ENCODE measurements at places on chromosomes 7 and 10.

- no peak for DNase-seq
Observed at GRCh38 chr7:108147031-108147563, 16.9 kb upstream of the LAMB4 start.

GRCh38 chr10:104327745-104328645, 10.3 kb downstream of the ITPRIP start:
- peak; percentile 93 for DNase-seq

DNA sequence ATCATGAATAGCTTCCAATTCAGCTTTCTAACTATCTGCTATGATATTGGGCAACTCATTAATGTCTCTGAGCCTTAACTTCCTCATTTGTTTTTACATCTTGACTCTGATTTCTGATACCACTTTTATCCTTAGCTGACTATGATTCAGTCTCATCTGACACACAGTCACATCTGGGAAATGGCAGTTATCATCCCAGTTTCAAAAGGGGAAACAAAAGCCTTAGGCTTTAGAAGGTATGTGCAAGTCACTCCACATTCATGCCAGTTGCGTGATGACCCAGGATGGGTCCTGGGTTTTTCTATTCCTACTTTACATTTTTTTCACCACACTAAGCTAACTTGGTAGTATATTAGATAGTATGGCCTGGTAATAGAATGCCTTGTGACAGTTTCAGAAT, 12.7 kb downstream of the SCIN start:
- peak; percentile 3 for DNase-seq

DNA sequence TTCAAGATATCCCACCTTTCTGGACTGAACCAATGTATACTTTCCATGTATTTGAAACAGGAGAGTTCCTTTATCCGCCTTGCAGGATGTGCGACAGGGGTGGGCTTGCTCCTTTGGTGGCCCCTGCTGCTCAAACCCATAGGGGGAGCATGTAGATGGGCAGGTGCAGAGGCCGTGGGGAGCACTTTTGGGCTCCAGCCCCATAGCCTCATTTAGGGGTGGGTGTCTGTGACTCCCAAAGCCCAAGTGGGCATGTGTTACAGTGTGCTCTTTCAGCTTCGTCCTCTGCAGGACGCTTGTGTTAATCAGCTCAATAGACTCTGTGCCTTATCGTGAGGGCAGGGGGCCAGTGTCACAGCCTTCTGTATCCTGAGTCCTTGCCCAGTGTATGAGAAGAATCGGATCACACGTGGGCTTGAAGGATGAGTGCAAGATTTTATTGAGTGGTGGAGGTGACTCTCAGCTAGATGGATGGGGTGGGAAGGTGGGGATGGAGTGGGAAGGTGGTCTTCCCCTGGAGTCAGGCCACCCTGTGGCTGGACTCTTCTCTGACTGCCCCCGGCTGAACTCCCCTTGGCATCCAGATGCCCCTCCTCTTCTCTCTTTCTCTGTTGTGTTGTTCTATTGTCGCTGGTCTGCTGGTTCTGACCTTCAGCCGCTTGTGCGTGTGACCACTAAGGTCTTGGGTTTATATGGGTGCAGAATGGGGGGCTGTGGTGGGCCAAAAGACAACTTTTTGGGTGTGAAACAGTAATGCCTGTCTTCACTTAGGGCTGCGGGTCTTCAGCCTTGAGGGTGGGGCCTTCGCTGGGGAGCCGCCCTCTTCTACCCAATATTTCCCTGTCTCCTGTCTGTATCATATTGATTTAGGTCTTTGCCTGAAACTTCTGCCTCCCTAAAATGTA, 262.2 kb downstream of the GLRX3 start:
- DNase-seq = no peak

DNA sequence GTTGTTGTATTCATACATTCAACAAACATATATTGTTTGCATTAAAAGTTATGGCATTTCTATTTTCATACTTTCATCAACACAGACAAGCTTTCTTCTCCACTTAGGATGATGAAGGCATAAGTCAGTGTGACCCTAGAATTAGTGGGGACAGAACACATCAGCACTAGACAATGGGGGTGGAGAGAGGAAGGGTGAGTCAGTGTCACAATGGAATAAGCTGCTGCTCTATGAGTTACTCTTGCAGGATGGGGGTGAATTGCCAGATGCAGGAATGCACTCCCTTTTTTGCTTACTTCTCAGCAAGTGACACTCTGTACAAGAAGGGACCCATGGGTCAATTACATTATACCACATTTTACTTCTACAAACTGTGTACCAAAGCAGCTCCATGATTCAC, 74.0 kb downstream of the DGKI start:
- peak; percentile 87 for DNase-seq

DNA sequence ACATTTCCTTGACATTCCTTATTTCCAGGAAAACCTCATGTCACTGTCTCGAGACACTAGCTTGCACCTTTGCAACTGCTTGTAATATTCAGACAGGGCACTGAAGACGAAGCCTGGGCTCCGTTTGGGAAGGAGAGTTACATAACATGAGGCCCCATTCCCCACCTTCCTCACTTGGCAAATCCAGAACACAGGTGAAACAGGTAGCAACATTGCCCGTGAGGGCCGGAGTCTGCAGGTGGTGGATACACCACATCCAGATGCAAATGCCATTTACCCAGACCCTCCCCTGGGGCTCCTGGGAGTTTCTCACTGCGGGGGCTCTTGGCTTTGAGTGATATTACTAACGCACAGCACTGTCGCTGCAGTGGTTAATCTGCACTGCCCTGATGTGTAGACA, 491.0 kb downstream of the PTPRN2 start:
- no peak for DNase-seq

- no peak for DNase-seq
Observed at GRCh38 chr7:151411551-151411950, 1.7 kb upstream of the WDR86 start.

DNA sequence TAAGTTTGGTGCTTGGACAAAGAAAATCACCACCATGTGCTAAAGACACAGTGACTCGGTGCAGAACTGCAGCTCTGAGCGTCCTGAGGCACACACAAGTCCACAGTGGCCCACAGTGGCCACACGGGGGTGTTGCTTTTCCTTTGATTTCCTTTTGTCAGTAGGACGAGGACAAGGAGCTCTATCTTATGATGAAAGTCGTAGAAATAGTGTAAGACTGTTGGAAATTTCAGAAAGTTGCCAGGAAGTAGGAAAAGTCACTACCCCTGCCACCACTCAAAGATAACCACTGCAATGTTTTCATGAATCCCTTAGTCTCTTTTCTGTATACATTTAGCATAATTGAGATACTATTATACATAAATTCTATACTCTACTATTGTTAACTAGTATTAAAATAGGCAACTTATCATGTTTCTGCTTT, 146.0 kb downstream of the TNS3 start:
- DNase-seq = peak; percentile 85

GRCh38 chr7:3960050-3960763, 659.2 kb downstream of the SDK1 start:
- DNase-seq = no peak

DNA sequence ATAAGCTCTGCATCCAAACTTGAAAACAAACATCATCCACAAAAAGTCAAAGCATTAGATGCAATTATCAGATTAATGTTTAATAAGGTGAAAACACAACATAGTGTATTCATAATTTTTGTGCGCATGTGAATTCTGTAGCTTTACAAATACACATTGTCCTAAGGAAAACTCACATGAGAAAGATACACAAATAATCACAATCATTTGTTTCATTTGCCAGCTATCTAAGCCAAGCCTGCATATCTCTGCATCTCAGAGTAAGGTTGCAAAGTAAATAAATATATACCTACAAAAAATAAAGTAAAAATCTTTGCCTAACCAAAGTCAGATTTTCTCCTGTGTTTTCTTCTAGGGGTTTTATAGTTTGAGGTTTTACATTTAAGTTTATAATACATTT, 57.4 kb downstream of the ADCY1 start:
- DNase-seq = no peak

DNA sequence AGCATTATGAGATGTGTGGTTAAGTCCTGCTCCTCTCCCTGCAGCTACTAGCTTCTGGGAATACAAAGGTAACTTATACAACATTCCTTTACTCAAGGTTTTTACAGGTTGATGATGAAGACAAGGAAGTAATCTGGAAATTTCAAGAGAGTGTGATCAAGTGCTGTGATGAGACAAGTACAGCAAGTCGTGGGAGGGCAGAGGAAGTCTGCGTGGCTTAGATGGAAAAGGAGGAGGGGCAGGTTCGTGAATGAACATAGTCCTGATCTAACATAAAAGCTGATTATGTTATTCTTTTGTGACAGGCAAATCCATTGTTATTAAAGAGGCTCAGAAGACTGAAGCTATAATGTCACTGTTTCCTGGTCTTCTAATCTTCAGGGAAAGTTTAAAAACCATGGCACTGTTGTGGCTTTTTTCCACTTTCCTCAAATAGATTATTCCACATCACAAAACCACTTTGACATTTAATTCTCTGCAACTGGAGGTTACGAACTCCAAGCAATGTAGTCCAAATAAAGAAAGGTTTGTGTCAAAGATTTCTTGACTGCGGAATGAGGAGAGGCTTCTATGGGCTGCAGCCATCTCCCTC, 84.1 kb downstream of the CPXM2 start:
- DNase-seq = peak; percentile 26

- peak; percentile 71 for DNase-seq
Observed at GRCh38 chr7:46080595-46081159, 159.6 kb upstream of the IGFBP3 start.

DNA sequence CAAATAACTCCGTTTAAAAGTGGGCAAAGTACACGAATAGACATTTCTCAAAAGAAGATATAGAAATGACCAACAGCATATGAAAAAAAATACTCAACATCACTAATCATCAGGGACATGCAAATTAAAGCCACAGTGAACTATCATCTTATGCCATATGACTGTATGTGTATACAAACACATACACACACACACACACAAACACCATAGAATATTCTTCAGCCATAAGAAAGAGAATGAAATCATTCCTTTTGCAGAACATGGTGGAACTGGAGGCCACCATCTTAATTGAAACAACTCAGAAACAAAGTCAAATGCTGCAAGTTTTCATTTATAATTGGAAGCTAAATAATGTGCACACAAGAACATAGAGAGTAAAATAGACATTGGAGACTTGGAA, 1019.4 kb downstream of the KCNMA1 start:
- DNase-seq = no peak

GRCh38 chr10:1137499-1138163, 81.4 kb downstream of the WDR37 start:
- no peak for DNase-seq

GRCh38 chr10:36725581-36726520, 399.5 kb upstream of the ANKRD30A start:
- DNase-seq = peak; percentile 93

- DNase-seq = peak; percentile 99
Observed at GRCh38 chr10:44569193-44570091, 184.5 kb upstream of the CXCL12 start.

GRCh38 chr7:35268953-35269352, 15.1 kb upstream of the TBX20 start:
- no peak for DNase-seq

- DNase-seq = no peak
Observed at GRCh38 chr7:145156834-145157233, 321.0 kb upstream of the TPK1 start.

DNA sequence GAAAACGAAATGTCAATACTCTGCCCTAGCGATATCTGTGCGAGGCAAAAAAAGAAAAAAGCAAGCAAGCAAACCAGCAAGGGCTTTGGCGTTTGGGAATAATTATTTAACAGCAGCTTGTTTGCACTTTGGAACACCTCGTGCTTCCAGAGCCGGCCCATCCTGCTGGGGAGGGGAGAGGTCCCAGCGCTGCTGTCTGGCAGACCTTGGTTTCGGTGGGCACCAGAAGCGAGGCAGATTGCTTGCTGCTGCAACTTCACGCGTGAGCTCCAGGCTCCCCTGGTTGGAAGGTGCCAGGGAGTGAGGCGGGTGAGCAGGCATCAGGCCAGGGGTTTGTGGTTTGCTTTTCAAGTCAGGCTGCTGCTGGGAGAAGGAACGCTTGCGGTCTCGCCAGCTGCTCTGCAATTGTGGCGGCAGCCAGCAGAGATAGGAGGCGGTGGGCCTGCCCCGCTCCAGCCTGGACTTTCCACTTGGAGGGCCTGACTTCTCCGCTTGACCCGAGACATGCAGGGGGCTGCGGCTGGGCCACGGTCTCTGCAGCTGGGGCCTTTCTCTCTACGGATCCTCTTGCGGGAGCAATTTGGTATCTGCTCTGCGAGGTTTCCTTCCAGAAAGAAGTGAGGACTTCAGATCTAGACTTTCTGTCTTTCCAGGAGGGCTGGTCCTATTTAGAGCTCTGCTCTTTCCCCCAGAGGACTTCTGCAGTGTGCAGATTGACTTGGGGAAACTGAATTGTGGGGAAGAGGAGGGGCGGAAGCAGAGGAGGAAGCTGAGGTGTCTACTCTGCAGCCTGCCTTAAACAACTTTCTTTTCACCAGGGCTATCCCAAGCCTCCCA, 131.4 kb downstream of the PRPF18 start:
- DNase-seq = peak; percentile 90

DNA sequence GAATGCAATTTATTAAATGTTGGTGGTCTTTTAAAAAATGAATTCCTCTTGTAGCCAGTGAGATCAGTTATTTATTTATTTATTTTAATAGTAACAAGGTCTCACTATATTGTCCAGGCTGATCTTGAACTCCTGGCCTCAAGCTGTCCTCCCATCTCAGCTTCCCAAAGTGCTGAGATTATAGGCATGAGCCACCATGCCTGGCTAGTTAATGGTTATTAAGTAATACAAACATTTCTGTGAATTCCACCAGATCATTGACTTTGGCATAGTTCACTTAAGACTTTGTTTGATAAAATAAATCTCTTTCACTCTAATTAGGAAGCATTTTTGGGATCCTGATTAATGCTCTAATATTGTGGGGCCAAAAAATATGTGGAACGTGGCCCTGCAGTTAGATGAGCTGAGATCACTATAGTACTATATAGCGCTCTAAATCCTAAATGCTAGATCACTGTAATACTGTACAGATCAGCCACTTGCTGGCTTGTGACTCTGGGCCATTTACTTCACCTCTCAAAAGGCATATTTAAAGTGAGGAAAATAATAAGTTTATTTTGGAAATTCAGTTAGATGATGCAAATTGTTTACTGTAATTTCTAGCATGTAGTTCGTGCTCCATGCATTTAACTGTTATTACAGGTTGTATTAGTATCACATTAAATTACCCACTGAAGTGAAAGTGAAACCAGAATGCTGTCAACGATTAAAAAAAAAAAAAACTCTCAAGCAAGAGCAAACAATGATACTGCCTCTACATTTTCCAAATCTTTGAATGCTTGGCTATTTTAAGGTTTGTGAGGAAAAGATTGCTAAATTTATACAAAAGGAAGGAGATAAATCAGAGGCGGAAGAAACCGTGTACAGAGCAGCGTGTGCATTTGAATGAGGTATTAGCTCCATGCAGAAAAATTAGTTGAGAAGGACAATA, 15.9 kb upstream of the FAS start:
- DNase-seq = peak; percentile 48

All from EH (cell line).